ENCODE measurements at places on chromosomes 3 and 15.

GRCh38 chr3:88369337-88369736 lies 219.6 kb downstream of the C3orf38 start:
- DNase-seq: no peak

- no peak for DNase-seq
These were observed 60.8 kb upstream of the ZBTB38 start for GRCh38 chr3:141307351-141308059.

- no peak for DNase-seq
These were observed 138.5 kb downstream of the NTRK3 start for GRCh38 chr15:88118035-88118434.

DNA sequence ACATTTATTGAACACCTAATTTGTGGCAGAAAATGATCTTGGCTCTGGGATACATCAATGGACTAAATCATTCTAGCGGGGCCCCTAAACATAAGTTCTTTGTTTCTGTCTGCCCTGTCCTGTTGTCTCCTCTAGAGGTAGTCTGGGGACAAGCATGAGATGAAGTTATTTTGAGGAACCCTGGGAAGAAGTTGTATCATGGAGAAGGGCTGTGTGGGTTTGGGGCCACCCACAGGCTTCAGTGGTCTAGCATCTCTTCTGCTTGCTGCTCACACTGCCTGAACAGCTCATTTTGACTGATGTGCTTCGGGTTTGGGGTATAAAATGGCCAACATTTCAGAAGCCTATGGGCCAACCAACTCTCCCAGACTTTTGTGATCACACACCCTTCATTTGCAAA lies 50.3 kb upstream of the OSBPL11 start:
- DNase-seq: no peak

DNA sequence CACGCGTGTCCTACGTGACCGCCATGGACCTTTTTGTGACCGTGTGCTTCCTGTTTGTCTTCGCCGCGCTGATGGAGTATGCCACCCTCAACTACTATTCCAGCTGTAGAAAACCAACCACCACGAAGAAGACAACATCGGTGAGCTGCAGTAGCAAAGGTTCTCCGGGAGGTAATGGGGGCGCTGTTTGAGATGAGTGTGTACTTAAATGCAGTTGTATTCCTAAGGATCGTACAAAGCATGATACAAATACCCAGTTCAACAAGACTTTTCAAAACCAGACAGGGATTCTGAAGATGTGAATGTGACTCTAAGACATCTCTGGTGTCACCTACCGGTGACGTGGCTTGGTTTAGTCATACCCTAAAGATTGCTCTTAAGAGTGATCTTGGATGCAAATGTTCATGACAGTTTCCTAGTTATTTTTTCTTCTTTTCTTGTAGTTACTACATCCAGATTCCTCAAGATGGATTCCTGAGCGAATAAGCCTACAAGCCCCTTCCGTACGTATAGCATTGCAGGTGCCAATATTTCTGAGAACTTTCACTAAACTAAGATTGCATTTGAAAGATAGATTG lies 556.6 kb downstream of the GABRG3 start:
- DNase-seq: no peak

All from fibroblast of skin of right biceps (primary cell).